ENCODE measurements at places on chromosomes 16 and 17.

DNA sequence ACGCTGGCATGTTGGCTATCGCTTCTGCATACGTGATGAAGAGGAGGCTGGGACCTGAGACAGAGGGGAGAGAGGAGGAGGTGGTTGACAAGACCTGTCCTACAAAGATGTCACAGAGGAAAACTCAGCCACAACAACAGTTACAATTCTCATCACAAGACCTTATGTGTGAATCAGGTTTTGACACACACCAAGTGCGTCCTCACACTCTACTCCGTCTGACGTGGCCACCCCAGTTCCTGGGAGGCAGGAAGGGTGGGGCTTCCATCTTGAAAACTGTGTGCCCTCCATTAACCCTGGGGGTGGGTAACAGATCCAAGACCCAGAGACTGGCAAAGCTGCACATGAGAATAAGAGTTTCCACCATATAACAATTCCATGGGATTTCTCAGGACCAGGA lies 24.1 kb downstream of the SLC6A4 start:
- DNase-seq = no peak

GRCh38 chr17:16178836-16179235 lies 36.5 kb downstream of the NCOR1 start:
- no peak for DNase-seq

GRCh38 chr17:66635386-66636045 lies 199.4 kb upstream of the CACNG5 start:
- no peak for DNase-seq

DNA sequence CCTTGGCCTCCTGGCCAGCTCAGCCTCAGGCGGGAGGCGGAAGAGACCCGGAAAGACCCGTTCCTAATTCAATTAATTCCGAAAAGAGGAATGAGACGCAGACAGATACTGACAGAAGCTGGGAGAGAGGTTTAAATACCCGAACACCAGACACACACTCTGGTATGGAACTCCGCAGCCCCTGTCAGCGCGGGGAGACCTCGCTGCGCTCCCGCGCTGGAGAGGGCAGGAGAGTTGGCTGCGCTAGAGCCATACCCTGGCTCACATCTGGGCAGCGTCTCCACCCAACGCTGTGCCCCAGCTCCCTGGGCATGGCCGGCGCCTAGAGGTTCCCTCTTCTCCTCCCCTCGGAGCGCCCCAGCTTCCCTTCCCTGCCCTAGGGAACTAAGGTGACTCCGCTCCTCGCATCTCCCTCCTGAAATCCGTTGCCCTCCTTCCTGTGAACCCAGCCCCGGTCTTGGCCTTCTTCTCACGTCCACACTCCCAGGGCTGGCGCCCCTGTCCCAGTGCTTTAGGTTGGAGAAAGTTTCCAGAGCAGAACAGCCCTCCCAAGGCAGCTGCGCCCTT lies 8.0 kb downstream of the NEUROD2 start:
- DNase-seq = no peak

DNA sequence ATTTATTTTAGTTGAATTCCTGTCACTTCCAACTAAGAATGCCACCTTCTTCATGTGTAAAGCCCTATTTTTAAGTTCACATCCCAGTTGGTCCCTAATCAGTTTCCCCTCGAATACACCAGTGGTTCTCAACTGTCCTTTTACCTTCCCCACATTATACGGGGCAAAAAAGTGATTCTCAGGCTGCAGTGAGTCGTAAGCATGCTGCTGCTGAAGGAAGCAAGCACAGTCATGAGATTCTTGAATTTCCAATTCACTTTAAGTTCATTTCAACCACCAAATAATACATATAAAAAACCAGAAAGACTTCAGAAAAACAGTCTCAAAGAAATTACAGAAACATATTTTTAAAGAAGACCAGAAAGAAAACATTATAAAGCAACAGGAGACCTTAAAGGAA lies 47.9 kb downstream of the UBE2G1 start:
- DNase-seq = no peak

DNA sequence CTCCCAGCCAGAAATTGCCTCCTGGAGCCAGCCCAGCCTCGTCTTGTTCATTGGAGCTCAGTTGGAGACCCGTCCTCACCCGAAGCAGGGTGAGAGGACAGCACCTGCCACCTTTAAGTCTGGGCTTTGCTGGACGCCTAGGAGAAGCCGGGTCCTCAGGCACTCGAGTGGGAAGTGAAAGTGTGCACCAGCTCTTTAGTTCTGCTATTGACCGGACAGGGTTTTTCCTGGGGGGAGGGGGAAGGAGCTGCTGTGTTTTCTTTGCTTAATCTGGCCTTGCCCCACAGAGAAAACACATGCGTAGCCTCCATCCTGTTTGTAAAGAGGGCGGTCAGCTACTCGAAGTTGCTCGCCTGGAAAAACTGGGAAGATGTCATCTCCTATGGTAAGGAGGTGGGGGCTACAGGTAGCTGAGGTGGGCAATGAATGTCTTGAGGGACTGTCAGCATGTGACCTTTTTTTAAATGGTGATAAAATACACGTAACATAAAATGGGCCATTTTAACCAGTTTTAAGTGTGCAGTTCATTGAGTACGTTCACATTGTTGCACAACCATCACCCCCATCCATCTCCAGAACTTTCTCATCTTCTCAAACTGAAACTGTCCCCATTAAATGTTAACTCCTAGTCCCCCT lies 34.4 kb downstream of the CMIP start:
- DNase-seq = peak; percentile 35

GRCh38 chr17:77314601-77315000 lies 173.8 kb downstream of the SEC14L1 start:
- no peak for DNase-seq

DNA sequence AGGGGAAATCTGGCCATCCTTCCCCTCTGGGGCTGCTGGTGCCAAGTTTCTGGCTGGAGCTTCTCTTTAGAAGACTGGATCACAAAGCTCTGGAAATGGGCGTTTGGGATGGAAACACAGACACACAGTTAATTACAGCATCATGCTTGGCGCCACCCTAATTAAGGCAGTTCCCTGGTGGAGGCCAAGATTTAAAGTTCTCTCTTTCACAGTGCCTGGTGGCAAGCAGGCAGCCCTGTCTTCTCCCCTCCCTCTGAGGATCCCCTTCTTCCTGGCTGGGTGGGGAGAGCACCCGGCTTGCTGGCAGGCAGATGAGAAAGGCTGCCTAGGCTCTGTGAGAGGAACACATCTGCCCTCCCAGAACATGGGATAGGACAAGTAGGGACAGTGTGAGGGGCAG lies 59.0 kb upstream of the NKD1 start:
- DNase-seq = no peak

DNA sequence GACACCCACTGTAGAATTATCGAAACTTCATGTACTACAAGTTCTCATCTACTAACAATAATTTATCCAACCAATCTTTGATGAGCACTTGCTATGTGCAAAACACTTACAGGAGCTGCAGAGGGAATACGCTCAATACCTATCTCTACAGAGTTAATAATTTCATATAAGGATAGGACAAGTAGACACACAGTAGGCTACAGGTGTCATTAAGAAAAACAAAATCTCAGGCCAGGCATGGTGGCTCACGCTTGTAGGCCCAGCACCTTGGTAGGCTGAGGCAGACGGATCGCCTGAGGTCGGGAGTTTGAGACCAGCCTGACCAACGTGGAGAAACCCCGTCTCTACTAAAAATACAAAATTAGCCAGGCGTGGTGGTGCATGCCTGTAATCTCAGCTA lies 91.3 kb upstream of the PLEKHM1 start:
- no peak for DNase-seq

Measured in stimulated activated naive CD8-positive, alpha-beta T cell treated with anti-CD3 and anti-CD28 coated beads, Interleukin-15, Interleukin-2, amounts not matched to agents 100 U/mL and 50 U/mL, for 24 hours (primary cell).